Neural progenitor cell (in vitro differentiated cells): ENCODE measurements at places on chromosomes 5 and 9.

DNA sequence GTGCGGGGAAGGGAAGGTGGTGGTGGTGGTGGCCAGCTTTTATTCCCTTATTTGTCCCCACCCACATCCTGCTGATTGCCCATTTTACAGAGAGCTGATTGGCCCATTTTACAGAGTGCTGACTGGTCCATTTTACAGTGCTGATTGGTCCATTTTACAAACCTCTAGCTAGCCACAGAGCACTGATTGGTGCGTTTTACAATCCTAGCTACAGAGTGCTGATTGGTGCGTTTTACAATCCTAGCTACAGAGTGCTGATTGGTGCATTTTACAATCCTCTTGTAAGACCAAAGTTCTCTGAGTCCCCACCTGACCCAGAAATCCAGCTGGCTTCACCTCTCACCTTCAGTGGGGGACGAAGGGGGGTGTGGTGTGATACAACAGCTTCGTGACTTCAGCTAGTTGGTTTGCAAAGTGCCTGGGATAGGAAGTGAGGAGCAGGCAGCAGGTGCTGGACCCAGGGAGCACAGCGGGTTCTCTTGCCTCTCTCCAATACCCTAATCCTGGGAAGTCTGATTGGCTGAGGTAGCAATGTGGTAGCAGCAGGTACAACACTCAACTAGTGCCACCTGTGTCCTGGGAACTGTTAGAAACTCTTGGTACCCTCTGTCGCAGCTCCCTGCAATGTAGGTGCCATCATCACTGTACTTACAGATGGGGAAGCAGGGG is 92.1 kb downstream of the BARX1 start:
- DNase-seq: no peak

DNA sequence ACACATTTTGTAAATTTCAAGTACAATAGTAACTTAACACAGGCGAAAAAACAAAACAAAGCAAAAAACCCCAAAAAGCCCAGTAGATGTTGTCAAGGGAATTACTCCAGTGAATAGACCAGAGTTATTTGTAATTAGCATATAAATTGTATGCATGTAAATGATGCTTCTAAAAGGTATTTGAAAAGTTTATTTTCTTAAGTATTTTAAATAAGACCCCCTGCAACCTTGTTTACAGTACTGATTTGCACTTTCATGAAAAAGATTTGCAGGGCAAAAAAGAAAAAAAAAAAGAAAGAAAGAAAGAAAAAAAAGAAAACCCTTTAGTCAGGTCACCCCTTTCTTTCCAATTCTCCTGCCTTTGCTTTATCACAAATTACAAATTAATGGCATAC is 372.3 kb upstream of the IRX2 start:
- DNase-seq: no peak

DNA sequence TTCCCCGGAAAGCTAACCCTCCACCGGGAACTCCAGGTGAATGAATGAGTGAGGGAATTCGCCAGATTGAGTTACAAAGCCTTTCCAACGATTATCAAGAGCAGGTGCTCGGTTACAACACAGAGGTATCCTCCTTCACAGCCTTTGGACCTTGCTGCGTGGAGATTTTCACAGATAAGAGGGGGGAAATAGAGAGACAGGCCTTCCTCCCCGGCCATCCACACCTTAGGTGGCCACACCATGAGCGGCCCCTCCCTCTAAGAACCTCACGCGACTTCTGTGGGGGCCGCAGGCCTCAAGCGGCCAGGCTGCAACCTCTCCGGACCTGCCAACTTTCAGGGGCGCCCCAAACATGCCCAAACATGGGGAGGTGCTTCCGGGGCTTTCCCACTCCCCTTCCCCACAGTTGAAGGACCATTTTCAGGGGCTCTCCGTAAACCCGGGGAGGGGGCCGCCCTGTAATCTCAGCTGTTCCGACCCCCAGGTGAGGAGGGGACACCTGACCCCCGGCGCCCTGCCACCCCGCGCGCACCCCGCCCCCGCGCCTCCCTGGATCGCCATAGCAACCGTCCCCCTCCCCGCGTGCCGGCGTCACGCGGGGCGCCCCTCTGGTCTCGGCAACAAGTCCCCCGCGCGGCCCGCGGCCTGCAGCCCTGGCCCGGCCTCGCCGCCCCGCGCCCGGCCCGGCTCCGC is 603 bp downstream of the DENND1A start:
- peak; percentile 35 for DNase-seq

DNA sequence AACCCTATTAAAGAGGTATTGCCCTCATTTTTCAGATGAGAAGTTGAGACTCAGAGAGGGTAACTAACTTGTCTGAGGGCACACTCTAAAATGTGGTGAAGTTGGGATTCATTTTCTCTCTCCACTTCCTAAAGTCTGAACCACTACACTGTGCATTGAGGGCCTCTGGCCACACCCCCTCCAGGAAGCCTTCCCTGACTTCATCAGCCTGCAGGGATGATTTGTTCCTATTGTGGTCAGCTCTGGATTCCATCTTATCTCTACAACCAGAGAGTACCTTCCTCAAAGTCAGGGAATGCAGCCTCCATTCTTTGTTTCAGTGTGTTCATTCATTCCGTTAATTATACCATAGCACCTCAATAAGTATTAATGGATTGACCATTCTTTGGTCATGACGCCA is 356.0 kb upstream of the PANK3 start:
- no peak for DNase-seq

- DNase-seq: no peak
These were observed 28.4 kb downstream of the RASEF start for GRCh38 chr9:83034587-83034986.

- DNase-seq: peak; percentile 45
These were observed 424.7 kb downstream of the RAB3C start for GRCh38 chr5:59007460-59008063.

DNA sequence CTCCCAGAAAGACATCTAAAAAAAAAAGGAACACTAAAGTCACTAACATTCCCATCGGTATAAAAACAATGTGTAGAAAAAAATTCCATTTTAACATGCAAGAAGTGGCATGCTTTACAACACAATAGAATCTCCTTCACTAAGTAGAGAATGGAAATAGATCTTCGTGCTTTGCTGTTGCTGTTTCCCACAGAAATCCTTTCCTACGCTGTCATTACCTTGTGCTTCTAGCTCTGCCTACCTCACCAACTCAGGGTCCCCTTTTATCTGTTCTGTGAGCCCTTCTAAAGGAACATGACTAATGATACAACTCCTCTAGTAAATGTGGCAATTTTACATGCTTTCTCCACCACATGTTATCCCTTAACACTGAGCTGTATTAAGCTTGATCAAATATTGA is 202.9 kb downstream of the MCTP1 start:
- no peak for DNase-seq

- no peak for DNase-seq
These were observed 5.1 kb upstream of the GPX8 start for GRCh38 chr5:55154873-55155272.

GRCh38 chr5:154491941-154492340 is 13.9 kb upstream of the HAND1 start:
- DNase-seq: no peak

DNA sequence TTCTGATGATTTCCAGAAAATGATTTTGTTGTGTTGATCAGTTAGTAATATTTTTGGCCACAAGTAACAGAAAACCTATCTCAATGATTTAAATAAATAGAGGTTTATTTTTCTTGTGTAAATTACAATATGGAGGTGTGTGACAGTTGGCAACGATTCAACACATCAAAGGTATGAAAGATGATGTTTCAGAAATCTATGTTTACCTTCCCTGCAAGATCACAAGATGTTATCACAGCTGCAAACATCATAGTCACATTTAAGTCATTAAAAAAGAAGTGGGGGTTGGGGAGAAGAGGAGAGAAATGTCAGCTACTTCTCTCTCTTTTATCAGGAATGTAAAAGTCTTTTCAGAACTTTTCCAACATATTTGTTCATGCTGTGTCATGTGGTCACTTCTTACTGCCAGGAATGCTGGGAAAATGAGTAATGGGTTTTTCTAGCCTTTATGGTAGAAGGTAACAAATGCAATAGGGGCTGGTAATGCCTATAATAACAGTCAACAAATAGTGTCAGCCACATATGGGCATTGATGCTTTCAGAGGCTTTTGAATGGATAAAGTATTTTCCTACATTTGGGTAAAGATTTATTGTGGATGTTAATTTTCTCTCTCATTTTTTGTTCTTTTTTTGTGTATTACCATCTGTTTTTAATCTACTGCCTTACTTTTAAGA is 742.7 kb downstream of the TLE1 start:
- no peak for DNase-seq

DNA sequence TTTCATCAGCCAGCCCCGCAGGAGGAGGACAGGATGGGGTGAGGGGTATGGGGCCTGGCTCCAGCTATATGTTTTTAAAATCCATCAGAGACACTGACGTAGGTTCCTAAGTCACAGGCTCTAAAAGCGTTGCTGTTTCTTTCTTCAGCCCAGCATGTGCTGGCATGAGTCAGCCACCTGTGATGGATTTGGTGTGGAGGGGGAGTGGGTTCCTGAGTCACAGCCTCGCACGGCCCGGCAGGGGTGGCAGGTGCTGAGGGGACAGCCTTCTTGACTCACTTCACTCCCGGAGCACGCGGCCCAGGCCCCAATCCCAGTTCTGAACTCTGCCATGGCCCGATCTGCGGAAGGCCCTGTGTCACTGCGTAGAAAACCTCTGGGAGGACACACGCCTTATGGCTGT is 38.8 kb upstream of the RPL26L1 start:
- DNase-seq: no peak

DNA sequence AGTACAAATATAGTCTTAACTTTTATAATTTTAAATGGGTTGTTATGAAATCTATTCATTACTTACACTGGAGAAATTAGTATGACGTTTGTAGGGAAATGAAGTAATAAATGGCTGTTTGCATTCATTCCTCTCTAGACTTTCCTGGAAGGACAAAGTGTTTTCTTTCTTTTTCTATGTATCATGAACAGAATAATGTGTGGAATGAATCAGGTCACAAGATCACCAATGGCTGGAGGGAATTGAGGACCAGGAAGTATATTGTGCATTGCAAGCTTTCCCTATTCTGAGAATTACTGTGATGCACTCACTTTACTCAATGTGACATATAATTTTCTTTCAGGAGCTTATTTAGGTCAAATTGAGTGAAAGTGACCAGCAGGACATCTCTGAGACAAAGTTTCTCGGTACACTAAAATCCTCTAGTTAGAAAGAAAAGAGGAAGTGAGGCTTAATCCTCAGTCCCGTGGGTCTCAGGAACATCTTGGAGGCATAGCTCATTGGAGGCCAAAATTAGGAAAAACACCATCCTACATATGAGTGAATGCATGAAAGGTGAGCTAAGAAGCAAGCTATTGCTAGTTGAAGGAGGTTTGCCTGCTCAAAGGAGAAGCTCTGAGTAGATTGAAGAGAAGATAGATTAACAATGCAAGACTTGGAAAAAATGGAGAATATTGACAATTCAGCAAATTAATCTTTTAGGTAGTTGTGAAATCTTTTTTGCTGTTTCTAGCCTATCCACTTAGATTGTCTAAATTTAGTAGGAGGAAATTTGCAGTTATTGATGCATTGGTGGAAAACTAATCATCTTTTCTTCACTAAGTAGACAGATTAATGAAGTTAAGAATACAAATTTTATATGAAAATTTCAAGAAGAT is 28.0 kb downstream of the ERAP2 start:
- DNase-seq: no peak

DNA sequence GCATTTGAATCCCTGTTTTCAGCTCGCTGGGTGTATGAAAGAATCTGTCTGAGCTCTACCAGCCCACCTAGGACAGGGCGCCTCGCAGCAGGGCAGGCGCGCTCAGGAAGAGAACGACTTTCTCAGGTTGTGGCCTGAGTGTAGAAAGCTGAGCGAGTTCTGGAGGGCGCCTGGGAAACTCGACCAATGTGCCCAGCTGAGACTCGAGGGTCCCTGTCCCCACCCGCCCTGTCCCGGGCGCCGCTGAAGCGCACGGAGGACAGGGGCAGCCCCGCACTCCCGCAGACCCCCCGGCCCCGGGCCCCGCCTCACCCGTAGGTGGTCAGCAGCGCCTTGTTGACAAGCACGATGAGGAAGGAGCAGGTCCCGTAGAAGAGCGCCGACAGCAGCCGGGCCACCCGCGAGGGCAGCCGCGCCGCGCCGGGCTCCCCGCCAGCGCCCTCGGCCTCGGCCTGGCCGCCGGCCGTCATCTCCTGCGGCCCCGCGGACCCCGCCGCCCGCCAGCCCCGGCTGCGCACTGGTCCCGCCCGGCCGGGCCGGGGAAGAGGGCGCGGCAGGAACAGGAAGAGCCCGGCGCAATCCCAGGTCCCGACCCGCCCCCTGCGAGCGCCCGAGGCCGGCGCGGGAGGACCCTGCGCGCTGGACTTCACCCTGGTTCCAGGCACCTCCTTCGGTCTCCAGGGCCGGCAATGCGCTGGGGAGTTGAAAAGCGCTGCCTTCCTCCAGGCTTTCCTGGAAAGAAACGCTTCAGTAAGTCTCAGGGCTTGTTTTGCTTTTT is at the start of gene SLC35D2:
Gene SLC35D2 (minus strand): TSS at position 547 of the 778 bp plus-strand sequence. CDS start 77 bp downstream, at position 470.
- DNase-seq: peak; percentile 84

DNA sequence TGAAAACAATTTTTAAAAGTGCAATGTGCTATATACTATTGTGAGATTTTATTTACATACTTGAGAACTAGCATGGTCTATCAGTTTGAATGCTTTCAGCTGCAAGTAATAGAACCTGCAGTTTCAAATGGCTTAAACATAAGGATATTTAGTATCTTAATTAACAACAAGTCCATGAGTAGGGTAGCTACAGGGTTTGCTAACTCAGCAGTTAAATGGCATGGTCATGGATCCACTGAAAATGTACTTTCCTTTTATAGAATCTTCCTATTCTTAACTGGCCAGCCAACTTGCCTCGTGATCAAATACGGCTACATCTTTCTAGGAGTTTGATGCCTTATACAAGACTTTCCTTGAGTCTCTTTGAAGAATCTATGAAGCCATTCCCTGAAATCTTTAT is 452.8 kb upstream of the SEMA6A start:
- DNase-seq: no peak

DNA sequence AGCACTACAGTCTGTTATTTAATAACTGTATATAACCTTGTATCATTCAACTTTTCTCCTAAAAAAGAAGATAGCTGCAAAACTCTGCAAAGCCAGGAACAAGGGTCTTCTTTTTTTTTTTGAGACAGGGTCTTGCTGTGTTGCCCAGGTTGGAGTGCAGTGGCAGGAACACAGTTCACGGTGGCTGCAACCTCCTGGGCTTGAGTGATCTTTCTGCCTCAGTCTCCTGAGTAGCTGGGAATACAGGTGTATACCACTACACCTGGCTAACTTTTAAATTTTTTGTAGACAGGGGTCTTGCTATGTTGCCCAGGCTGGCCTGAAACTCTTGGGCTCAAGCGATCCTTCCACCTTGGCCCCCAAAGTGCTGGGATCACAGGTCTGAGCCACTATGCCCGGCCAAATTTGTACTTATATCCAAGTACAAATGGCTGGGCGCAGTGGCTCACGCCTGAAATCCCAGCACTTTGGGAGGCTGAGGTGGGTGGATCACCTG is 19.2 kb downstream of the RIOK2 start:
- DNase-seq: no peak

DNA sequence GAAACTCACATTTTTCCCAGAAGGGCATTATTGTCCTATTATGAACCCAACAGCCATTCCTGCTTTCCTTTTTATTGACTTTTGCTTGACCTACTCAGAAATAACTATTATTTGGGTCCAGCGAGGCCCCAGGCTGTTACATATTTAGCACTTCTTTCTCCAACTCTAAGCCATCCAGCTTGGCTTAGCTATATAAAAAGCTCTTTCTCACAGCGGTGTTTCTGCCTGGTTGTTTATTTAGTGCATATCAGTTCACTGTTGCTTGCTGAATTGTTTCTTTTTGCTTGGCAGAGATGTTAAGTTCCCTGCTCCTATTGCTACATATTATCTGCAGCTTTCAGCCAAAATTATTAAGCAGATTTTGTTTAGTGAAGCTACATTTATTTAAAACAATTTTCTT is 1156.8 kb upstream of the SEMA6A start:
- no peak for DNase-seq
